ENCODE measurements at places on chromosomes 16 and 17.

- DNase-seq, result no peak
Measured at GRCh38 chr16:8519179-8519578, 71.1 kb downstream of the TMEM114 start.

GRCh38 chr16:26642047-26642664 lies 424.6 kb upstream of the C16orf82 start:
- no peak for DNase-seq

GRCh38 chr17:17541640-17542001 lies 45.4 kb upstream of the RASD1 start:
- no peak for DNase-seq

- no peak for DNase-seq
Measured at GRCh38 chr17:29094101-29094708, 51.3 kb downstream of the PIPOX start.

DNA sequence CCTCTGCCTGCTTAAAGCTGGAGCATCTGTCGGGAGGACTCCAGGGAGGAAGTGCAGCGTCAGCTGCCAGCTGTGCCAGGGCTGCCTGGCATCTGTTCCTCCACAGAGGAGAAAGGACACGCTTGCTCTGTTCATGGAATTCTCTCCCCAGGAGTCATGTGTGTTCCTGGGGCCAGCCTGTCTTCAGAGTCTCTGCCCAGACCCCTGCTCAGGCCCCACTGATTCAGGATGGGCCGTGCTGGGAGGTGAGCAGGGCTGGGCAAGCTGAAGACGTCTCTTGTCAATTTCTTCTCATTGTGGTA lies 24.2 kb downstream of the CRISPLD2 start:
- DNase-seq, result no peak

GRCh38 chr17:28499684-28500357 lies 6.3 kb upstream of the FOXN1 start:
- DNase-seq, result no peak

DNA sequence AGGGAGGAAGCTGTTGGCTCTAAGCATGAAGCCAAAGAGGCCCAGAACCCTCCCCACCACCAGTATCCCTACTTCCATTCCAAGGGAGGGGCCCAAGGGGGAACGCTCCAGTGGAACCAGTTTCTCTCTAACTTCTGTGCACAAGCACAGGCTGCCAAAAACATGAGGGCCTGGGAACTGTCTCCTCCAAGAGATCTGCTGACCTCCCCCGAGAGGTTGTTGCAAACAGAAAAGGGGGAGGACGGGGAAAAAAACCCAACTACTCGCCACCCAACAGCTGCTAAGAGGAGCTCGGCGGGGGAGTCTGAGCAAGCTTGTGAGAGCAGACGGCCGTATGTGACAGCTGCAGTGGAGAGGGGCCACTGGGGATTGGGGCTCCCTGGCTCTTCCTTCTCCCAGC lies 15.7 kb upstream of the SLC35B1 start:
- no peak for DNase-seq

DNA sequence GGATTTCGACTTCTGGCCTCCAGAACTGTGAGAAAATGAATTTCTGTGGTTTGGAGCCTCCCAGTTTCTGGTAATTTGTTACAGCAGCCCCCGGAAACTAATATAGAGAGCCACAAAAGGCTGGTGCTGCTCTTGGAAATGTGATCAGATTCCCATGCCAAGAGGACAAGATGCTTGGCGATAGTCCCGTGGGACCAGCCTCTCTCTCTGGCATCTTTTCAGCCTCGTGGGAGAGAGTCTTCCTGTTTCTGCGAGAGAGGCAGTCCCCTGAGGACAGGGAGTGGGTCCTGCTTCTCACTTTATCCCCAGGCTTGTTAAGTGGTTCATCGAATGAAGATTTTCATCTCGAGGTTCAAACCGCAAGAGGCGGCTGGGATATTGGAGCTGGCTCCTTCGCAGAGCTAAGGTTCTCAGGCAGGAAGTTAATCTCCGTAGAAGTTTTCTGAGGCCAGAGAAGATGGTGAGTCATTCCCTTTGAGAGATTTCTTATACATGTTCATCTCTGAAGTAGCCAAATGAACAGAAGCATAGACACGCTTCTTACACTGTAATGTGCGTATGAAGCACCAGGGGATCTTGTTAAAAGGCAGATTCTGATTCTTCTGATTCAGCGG lies 211.6 kb upstream of the SDK2 start:
- DNase-seq, result no peak

- no peak for DNase-seq
Measured at GRCh38 chr16:59913666-59914065, 1179.5 kb upstream of the GOT2 start.

DNA sequence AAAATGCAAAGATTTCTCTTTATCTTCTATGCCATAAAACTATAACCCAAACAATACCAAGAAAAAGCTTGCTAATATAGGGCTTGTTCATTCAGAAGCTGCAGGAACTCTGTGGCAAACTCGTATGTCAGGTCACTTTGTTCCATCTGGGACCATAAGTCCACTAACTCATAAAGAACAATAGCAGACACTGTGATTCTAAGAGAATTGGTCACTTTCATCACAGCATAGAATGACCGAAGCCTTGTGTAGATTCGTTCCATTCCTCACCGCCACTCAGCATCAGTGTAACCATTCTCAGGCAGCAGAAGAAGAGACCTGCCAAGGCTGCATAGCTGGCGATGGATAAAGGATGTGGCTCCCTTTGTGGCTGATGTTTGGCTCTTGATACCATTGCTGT lies 30.3 kb upstream of the VAT1L start:
- DNase-seq, result no peak

DNA sequence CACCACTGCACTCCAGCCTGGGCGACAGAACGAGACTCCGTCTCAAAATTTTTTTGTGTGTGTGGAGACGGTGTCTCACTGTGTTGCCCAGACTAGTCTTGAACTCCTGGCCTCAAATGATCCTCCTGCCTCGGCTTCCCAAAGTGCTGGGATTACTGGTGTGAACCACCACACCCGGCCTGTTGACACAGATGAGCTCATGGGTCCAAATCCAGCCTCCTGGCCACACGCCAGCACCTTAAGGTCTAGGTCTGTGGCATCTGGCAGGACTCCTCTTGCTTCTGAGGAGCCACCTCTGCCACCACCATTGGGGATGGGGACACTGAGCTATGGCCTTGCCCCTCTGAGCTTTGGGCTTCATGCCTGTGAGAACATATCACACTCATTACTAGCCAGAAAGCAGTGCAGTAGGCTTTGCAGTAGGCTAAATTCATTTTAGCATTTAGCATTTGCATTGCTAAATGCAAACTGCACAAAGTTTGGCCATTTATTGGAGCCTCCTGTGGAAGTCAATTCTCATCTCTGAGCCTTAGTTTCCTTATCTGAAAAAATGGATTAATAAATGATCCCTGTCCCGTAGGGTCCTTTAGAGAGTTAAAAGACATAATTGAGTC lies 5.5 kb upstream of the CDIPT start:
- DNase-seq, result no peak

GRCh38 chr16:7615565-7615964 lies 282.9 kb downstream of the RBFOX1 start:
- no peak for DNase-seq

GRCh38 chr17:48022901-48023300 lies 14.7 kb downstream of the COPZ2 start:
- no peak for DNase-seq

DNA sequence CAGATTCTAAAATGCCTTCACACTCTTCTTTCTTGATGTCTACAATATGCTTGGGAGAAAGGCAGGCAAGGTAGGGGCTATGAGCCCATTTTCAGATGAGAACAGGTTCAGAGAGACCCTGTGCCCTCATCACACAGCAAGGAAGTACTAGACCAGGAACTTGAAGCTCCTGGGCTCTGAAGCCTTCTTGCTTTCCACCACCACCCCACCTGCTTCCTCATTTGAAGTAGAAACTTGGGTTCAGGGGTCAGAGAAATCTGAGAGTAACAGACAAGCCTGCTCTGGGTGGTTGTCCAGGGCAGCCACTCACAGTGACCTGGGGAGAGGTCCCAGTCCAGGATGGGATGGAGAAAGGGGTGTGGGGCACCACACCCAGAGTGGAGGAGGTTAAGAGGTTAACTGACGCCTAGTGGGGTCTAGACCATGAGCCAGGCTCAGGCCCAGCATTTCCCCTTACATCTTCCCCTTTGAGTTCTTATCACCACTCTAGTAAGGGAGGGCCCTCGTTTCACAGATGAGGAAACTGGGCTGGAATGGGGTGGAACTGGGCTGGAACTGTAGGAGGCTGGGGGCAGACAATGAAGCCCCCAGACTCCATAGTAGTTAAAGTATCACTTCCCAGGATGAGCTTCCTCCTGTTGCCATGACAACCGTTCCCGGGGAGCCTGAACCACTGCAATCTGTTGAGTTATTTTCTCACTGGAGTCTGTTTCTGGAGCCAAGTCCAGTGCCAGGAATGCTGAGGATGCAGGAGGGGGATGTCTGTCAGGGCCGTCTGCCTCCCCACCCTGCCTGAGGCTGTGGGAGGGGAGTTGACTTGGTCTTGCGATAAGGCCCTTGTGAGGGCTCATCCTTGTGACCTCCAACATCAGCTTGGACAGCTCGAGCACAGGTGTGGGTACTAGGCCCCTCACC lies 16.2 kb upstream of the PHF12 start:
- DNase-seq, result no peak

- DNase-seq, result no peak
Measured at GRCh38 chr16:5575121-5575520, 477.5 kb upstream of the EEF2KMT start.

- no peak for DNase-seq
Measured at GRCh38 chr16:8374586-8375231, 215.6 kb downstream of the TMEM114 start.

GRCh38 chr17:30422171-30422570 lies 43.4 kb downstream of the CPD start:
- DNase-seq, result no peak

- no peak for DNase-seq
Measured at GRCh38 chr17:15507896-15508295, 40.5 kb upstream of the CDRT4 start.

DNA sequence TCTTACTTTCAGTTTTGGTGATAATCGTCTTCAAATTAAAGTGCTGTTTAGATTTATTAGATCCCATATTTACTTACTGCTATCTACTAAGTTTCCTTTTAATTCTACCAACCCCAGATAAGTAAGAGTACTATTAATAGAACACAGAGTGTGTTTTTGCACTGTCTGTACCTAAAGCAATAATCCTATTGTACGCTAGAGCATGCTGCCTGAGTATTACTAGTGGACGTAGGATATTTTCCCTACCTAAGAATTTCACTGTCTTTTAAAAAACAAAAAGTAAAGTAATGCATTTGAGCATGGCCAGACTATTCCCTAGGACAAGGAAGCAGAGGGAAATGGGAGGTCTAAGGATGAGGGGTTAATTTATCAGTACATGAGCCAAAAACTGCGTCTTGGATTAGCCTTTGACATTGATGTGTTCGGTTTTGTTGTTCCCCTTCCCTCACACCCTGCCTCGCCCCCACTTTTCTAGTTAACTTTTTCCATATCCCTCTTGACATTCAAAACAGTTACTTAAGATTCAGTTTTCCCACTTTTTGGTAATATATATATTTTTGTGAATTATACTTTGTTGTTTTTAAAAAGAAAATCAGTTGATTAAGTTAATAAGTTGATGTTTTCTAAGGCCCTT lies 56.8 kb downstream of the HLF start:
- no peak for DNase-seq

DNA sequence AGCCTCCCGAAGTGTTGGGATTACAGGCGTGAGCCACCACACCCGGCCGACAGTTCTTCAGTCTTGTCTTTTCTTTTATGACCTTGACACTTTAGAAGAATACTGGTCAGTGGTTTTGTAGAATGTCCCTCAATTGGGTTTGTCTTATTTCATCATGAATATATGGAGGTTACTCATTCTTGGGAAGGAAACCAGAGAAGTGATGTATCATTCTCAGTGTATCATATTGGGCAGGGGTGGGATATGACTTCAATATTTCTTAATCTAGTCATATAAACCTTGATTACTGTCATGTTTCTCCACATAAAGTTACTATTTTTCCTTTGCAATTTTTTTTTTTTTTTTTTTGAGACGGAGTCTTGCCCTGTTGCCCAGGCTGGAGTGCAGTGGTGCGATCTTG lies 36.9 kb downstream of the SNTB2 start:
- DNase-seq, result no peak
